ENCODE measurements at places on chromosomes 3 and 15.

- no peak for DNase-seq
Observed at GRCh38 chr3:188000361-188000861, 153.5 kb upstream of the LPP start.

- DNase-seq: no peak
Observed at GRCh38 chr15:67148196-67148701, 82.8 kb downstream of the SMAD3 start.

- no peak for DNase-seq
Observed at GRCh38 chr3:64057231-64057630, 33.9 kb upstream of the PSMD6 start.

GRCh38 chr3:71384837-71385716 lies 198.5 kb downstream of the FOXP1 start:
- no peak for DNase-seq

- DNase-seq: no peak
Observed at GRCh38 chr15:100831467-100831866, 48.2 kb upstream of the ALDH1A3 start.

DNA sequence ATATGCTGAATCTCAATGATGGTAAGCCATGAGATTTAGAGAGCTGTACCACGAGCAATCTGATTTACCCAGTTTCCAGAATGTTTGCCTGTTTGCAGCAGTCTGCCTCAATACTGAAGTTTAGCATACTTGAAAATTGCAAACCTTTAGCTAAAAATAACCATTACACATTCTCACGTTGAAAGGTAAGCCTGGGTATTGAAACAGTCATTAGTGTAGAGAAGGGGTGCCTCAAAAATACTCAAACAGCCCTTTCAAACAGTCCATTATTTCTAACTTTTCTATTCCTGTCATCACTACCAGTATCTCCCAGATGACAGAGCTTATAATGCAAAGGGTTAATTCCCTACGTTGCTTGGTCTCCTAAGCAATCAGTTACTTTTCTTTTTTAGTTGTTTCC lies 111.8 kb upstream of the MBNL1 start:
- DNase-seq: no peak

DNA sequence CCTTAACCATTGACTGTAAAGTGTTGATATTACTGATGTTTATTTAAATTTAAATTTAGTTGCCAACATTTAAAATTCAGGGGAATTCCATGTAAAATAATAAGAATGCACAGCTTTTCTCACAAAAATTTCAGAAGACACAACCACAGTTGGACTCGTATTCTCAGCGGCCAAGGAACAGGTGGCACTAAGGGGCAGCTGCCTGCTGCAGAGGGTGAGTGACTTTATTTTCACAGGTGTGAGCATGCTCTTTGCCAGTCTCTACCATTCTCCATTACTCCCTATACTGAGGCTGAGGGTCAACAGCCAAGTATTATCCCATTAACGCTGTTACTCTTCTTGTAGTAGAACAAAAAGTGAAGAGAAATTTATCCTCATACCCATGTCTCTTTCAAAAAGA lies 92.1 kb upstream of the GADL1 start:
- DNase-seq: no peak

- DNase-seq: no peak
Observed at GRCh38 chr3:9512456-9513045, 41.1 kb downstream of the LHFPL4 start.

GRCh38 chr3:177822681-177823096 lies 625.4 kb upstream of the TBL1XR1 start:
- DNase-seq: no peak

DNA sequence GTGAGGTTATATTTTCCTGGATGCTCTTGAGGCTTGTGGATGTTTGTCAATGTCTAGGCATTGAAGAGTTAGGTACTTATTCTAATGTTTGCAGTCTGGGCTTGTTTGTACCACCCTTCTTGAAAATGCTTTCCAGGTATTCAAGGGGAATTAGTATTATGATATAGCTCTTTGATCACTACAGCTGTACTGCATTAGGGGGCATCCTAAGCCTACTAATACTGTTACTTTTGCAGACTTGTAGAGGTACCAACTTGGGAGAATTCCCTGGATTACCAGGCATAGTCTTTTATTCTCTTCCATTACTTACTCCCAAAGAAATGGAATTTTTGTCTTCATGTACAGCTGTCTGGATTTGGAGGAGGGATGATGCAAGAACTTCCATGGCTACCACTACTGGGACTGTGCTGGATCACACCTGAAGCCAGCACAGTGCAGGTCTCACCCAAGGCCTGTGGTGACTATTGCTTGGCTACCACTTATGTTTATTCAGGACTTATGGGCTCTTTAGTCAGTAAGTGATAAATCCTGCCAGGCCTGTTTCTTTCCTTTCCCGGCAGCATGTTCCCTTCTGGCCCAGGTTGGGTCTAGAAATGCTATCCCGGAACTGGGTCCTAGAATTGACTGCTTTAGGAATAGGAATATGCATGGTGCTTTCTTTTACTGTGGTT lies 402.9 kb downstream of the IL20RB start:
- no peak for DNase-seq

GRCh38 chr3:160012108-160012507 lies 23.5 kb downstream of the IL12A start:
- DNase-seq: no peak

DNA sequence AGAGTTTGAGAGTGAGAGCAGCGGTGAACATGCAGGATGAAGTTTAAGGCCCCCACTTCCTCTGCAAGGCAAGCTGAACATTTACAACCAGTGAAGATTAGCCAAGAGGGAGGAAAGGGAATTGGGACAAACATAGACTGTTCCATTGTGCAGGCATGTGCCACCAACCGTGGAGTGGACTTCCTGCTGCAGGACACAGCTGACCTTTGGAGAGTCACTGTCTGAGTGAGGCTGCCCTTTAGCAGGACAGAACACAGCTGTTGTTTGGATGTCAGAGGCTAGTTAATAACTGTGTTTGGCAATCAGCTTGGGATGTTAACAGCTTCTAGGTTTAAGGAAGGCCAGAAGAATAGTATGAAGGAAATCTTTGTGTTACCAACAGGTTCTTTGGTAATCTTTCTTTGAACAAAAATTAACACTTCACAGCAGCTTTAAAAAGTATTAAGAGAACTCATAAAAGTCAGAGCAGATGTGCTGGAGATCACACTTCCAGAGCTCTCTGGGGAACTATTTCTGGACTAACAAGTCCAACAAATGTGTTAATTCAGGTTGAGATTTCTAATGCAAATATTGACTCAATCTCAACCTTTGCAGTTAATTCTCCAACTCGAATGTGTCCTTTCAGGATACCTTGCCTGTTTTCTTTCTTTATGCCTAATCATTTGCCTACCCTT lies 31.4 kb downstream of the CTDSPL start:
- DNase-seq: no peak

GRCh38 chr3:42190701-42191442 lies 75.1 kb downstream of the CCK start:
- DNase-seq: peak; percentile 52

DNA sequence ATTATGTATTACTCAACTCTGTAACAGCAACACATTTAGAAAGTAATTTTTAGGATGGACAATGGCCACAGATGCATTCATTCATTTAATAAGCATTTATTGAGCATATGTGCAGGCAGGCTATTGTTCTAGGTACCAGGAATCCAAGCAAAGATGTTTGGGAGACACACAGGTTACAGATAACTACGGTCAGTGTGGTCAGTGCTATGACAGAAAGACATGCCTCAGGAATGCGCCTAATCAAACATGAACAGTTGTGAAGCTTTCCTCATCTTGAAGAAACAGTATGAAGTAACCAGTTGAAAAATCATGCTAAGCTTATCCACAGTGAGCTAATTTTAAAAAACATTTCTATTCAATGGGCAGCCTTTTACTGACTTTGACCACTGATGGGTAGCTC lies 155.4 kb upstream of the CCDC54 start:
- DNase-seq: no peak

- DNase-seq: no peak
Observed at GRCh38 chr15:33324609-33325008, 13.8 kb downstream of the RYR3 start.

GRCh38 chr3:47578119-47578632 lies 489 bp downstream of the CSPG5 start:
- DNase-seq: peak; percentile 18

- no peak for DNase-seq
Observed at GRCh38 chr3:55523471-55523870, 36.4 kb upstream of the WNT5A start.

- peak; percentile 63 for DNase-seq
Observed at GRCh38 chr3:122560680-122561079, 3.4 kb downstream of the PARP9 start.

DNA sequence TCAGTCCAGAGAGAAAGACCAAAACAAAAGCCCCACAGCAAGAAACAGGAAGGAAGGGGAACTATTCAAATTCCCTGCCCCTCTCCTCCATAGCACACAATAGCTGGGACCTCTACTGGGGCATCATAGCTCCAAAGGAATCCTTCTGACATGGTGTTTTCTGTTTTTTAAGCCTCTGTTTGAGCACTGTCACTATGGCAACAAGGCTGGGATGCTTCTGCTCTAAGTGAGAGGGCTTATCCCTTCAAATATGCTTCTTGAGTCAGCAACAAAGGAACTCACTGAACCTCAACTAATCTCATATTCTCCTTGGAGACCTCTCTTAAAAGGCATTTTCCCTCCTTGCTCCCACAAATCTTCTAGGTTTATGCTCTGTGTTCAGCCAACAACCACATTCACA lies 40.5 kb downstream of the MYLK start:
- DNase-seq: no peak

GRCh38 chr15:81157195-81157938 lies 23.3 kb downstream of the CFAP161 start:
- no peak for DNase-seq

GRCh38 chr3:5567113-5567512 lies 379.6 kb downstream of the EDEM1 start:
- no peak for DNase-seq

DNA sequence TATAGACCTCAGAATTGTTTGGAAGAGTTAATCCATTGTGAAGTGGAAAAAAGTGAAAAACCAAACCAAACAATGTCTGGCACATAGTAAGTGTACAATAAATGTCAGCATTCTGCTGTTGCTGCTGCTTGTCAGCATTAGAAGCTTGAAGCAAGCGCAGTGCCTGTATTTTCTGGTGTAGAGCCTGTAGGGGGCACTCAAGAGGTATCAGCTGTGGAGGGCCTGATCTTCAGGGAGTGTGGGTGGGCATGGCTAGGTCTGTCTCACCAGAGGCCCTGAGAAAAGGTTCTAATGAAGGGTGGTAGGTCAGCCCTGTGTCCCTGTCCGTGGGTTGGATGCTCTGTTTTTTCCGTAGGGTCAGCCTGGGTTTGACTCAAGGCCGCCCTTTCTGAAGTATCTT lies 3.6 kb downstream of the ADAMTSL3 start:
- DNase-seq: no peak

- DNase-seq: no peak
Observed at GRCh38 chr3:72127844-72128243, 342.9 kb upstream of the PROK2 start.

- DNase-seq: no peak
Observed at GRCh38 chr3:10527295-10528001, 22.1 kb upstream of the ATP2B2 start.

- DNase-seq: no peak
Observed at GRCh38 chr15:61829514-61829889, 230.7 kb downstream of the VPS13C start.

- DNase-seq: no peak
Observed at GRCh38 chr15:77667338-77668234, 34.9 kb upstream of the LINGO1 start.

- no peak for DNase-seq
Observed at GRCh38 chr3:134458406-134458945, 27.3 kb downstream of the ANAPC13 start.

DNA sequence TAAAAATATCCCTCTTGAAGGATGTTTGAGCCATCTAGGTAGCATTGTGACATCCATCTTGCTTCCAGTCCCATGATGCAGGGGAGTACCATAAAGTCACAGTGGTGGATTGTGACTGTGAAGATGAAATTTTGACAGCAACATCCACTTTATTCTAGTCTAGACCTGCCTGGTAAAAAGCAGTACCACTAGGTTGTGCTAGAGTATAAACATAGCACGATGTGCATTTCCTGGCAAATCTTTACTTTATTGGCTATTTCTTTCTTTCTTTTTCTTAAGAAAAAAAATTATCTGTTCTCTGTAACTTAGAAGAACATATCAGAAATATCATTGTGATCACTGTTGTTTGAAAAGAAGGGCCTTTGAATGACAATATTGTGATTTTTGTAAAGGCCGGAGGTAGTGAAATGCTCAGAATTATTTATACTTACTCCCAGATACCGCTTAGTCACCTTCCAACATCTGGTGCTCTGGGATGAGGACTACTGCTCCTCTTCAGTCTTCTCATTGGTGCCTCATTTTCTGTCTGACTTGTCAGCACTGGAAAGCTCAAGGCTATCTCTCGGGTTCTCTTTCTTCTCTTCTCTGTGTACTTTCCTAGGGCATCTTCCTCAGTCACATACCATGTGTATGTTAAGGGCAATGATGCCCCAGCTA lies 35.6 kb downstream of the AGBL1 start:
- no peak for DNase-seq

DNA sequence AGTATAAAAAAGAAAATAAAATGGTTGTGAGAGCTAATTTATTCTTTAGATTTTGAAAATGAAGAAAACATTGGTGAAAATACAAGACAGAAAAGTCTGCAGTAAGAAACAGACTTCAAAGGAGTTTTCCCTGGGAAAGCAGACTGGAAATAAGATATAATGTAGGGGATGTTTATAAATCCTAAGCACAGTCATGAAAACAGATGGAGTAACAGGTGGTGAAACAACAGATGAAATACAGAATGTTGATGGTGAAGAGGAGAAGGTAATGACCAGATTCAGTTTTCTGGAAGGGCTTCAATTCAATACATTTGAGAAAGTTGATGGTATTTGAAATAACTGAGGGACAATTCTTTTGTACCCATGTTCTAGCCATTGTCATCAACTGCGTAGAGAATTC lies 353.9 kb downstream of the CHL1 start:
- DNase-seq: no peak

DNA sequence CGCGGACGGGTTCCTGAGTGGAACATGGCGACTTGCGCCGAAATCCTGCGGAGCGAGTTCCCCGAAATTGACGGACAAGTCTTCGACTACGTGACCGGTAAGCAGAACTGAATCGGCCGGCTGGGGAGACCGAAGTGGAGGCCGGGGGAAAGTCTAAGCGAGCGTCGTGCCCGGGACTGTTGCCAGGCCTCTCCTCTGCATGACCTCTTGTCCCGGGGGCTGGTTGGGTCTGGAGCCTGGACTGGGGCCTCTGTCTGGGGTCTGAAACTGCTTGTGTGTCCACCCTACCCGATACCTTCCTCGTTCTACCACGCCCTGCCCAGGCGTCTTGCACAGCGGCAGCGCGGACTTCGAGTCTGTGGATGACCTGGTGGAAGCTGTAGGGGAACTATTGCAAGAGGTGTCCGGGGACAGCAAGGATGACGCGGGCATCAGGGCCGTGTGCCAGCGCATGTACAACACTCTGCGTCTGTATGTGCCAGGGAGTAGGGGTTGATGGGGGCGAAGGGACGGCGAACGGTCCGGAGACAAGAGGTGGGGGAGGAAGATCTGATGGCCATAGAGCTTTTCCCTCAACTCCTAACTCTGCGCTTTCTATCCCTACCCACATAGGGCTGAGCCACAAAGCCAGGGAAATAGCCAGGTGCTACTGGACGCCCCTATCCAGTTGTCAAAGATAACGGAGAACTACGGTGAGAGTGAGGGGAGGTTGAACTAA lies at the start of gene ABCF3:
Gene ABCF3, plus strand, starts transcription at position 16 of the 718 bp plus-strand sequence. Its CDS starts 9 bp downstream, at position 25.
- no peak for DNase-seq

- no peak for DNase-seq
Observed at GRCh38 chr3:127147291-127147885, 45.5 kb upstream of the PRR23E start.

Data from CD4-positive, alpha-beta memory T cell (primary cell).